Upper lobe of right lung (tissue), 1 donor: ENCODE measurements at places on chromosomes 4 and X.

- peak; percentile 90 for DNase-seq
Measured at GRCh38 chr4:143336781-143337599, at the start of gene GAB1. Gene GAB1 (plus strand): TSS chr4:143336876. CDS start chr4:143337189, 313 bp downstream.

GRCh38 chrX:10126044-10126443, 30.7 kb upstream of the CLCN4 start:
- no peak for DNase-seq

GRCh38 chr4:42655921-42656678, 805 bp downstream of the ATP8A1 start:
- peak; percentile 78 for DNase-seq

DNA sequence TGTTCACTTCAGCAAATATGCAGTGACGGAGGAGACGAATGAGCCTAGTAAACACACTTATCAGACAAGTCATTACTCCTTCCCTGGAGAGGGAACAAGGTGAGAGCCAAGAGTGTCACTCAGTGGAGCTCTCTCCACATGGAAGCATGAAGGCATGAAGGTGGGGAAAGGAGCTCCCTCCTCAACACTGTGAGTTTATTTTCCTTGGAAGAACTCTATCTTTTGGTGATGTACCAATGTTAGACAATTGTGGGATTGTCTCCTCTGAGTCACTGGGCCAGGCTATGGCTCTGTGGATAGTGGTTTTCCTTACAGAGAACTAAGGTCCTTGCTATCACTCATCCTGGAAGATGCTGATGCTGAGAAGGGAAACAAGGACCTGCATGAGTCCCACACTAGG, 200.2 kb downstream of the CPEB2 start:
- DNase-seq, result no peak

DNA sequence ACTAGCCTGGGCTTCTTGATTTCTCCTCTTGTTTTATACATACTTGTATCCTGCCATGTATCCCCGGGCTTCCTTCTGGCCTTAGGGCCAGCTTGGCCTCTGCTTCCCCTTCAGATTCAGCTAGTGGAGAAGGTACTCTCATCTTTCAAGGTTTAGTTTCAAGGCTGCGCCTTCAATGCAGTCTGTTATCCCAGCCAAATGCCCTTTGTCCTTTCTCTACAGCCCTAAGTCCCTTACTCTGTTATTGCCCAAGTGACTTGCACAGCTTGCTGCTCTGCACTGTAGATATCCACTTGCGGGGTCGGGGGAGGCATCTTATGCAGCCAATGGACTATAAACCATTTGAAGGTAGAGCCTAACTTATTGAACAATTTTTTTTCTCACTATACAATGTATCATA, 357.5 kb downstream of the PPP1R2C start:
- no peak for DNase-seq

DNA sequence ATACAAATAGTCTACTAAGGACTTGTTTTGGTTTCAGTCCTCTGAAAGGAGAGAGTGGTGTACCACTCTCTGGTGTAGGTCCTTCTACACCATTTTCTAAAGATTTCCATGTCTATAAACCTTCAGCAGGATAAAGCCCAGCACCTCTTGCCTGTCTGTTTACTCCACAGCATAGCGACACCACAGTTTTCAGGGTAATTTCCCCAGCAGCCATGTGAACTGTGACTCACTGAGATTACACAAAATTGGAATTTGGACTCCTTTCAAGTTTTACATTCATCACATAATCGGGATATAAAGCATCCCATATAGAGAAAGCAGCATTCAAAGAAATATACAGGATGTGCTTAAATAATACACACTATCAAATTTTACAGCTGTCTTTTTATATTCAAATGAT, 229.6 kb downstream of the PRDM5 start:
- no peak for DNase-seq

DNA sequence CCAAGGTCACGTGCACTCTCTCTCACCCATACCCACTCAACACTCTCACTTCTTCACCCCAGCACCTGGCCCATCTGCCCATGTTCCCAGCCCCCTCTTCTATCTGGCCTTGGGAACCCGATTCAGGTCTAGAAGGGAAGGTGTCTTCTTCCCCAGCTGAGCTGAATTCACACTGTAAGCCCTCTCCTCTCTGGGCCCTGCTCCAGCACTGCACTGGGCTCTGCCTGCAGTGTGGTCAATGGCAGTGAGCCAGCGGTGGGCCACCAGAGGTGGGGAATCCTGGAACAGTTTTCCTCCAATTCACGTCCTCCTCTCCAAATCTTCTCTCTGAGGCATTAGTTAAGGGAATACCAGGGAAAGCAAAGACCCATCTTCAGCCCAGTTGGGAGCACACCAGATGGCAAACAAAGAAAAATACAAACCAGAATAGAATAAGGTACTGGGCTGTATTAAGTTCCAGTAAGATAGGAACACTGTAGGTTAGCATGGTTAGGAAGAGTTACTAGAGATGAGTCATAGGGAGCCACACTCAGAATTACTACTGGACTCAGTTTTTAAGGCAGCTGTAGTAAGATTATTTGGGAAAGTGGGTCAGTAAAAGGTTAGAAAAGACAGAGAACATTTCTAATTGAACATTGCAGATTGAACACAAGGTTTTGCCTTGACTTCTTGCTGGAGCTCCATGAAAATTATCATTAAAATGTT, 5.0 kb downstream of the AWAT2 start:
- no peak for DNase-seq

DNA sequence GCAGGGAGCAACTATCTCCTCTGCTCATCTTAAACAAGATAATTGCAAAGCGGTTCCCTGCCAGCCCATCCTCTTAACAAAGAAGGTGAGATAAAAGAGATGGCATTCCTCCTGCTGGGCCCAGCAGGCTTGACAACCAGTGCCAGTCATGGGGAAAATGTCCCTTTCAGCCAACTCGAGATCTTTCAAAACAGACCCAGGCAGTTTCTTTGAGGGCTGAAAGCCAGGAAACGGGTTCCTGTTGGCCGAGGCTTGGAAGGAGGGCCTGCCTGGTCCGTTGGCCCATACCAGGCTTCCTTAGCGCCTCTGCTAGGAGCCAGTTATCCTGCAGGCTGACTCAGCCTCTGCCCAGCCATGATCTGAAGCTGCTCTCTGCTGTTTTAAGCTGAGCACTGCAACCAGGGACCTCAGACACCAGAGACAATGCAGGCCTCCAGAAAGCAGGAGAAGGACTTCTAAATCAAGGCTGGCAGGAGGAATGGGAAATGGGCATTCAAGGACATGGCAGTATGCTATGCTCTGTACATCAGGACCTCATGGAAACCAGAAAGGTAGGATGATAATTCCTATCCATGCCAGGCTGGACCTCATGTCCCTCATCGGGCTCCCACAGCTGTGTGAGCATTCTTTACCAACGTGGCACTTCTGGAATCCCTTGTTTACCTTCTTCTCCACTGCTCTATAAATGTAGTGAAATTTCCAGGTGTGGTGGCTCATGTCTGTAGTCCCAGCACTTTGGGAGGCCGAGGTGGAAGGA, 42.4 kb upstream of the SLC2A9 start:
- DNase-seq, result no peak

GRCh38 chr4:128600996-128601871, 208.3 kb upstream of the JADE1 start:
- DNase-seq, result peak; percentile 82

GRCh38 chr4:40425799-40426574, 90.9 kb downstream of the CHRNA9 start:
- DNase-seq, result no peak

DNA sequence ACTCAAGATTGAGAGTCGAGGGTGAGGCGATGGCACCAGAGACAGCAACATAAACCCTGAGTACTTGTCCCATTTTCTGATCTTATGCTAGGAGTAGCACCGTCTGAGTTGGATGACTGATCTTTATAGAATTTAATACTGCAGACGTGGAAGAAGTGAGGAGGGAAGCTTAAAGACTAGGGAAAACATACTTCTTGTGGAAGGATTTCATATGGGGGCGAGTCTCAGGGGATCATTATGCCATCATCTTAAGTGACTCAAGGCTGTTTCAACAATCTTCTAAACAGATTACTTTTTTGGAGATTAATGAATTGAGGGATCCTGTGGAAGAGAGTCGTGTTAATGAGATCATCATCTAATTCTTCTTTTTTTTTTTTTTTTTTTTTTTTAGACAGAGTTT, 17.2 kb upstream of the FAT1 start:
- DNase-seq, result no peak

DNA sequence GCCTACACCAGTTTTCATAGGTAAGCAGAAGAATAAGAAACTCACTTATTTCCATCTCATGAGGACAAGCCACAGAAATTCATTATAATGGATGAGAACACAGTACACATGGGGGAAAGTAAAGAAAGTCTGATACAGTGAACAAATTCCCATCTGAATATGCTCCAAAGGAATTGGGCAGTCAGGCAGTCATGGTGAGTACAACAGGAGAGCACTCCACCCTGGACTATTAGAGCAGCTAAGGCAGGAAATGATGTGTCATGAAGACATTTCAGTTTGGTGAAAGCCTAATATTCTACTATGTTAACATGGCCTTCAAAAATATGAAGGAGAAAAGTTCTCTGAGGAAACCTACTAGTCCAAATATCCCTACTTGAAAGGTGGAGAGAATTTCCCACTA, 92.0 kb upstream of the PRDX4 start:
- DNase-seq, result no peak

GRCh38 chr4:148273501-148273986, 168.7 kb downstream of the NR3C2 start:
- no peak for DNase-seq

DNA sequence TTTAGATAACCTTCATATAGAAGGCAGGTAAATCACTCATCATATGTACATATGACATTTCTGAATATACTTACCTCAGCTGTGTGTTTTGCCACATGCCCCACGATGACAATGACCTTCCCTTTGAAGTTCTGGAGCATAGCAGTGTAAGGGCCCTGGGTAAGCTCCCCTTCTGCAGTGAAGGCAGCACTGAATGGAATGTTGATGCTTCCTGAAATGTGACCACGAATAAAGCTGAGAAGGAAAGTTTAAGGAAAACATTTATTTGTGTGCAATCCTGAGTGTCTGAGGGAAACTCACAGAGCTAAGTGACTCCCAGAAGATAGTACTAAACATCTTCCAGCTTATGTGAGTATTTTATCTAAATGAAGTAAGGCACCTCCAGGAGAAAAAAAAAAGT, 200.1 kb downstream of the NPNT start:
- no peak for DNase-seq

DNA sequence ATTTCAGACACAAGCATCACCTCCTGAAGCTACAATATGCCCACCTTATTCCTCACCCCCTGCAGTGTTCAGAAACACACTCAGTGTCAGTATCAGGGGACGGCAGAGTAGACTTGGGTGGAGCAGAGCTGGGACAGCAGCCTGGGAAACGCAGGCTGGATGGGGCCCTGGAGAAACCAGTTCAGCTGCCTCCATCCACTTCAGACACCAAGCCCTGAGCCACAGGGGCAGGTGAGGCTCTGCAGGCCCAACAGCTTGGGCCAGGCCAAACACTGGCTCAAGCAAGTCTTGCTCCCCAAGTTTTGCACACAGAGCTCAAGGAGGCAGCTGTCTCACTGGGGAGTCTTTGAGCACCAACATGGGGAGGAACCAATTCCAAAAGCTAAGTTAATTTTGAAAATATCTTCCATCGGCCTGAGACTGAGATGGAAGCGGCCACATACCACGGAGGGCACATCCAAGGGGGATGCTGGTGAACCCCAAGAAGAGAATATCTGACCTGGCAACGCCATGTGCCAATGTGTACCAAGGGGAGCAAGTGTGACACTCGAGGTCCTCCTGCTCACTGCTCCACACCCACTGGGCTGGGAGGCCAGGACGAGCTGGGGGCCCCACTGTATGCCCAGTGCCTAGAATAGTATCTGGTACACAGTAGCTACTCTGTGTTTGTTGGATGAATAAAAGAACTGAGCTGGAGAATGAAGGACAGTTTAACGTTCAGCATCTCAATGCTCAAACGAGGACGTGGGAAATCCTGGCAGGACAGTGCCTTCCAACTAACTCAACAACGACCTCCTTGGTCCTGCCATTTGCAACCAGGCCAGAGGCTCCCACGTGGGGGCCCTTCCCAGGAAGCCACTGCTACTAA, 45.6 kb downstream of the PPP2R2C start:
- DNase-seq, result no peak

- DNase-seq, result no peak
Measured at GRCh38 chr4:163048447-163048846, 118.2 kb downstream of the NAF1 start.

DNA sequence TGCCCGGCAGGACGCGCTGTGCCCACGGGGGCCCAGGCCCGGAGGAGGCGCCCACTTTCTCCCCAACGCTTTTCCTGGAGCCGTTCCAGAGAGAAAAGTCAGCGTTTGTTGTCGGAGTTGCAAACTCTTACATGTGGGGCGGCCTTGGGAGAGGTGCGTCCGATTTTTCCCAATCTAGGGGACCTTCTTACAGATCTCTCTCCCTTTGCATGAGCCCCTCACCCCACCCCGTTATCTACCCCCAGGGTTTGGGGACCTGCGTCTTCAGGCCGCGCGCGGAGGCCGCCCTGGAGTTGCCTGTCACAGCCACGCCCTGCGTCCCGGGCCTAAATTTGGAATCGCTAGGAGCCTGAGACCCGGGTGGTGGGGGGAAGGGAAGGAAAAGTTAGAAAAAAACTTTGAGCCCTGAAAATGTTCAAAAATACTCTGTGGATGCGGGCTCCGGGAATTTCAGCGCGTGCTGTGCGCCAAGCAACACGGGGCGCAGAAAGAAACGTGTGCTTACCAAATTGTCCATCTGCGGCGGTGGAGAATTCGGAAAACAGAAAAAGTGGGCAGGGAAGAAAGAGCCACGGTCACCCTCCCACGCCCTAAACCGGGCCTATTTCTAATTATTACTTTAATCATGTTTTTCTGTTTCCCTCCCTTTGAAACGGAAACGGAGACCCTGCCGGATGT, 587 bp downstream of the CD99 start:
- peak; percentile 82 for DNase-seq

GRCh38 chr4:84917869-84918600, 48.5 kb downstream of the WDFY3 start:
- no peak for DNase-seq

- no peak for DNase-seq
Measured at GRCh38 chrX:155242300-155242699, 22.0 kb downstream of the RAB39B start.

- no peak for DNase-seq
Measured at GRCh38 chr4:147927377-147928137, 195.7 kb downstream of the ARHGAP10 start.

GRCh38 chrX:120549483-120550452, 11.0 kb downstream of the CUL4B start:
- DNase-seq, result no peak

GRCh38 chrX:100512471-100512870, 72.3 kb upstream of the TNMD start:
- DNase-seq, result no peak

- no peak for DNase-seq
Measured at GRCh38 chrX:131626681-131627296, 82.9 kb downstream of the OR13H1 start.

DNA sequence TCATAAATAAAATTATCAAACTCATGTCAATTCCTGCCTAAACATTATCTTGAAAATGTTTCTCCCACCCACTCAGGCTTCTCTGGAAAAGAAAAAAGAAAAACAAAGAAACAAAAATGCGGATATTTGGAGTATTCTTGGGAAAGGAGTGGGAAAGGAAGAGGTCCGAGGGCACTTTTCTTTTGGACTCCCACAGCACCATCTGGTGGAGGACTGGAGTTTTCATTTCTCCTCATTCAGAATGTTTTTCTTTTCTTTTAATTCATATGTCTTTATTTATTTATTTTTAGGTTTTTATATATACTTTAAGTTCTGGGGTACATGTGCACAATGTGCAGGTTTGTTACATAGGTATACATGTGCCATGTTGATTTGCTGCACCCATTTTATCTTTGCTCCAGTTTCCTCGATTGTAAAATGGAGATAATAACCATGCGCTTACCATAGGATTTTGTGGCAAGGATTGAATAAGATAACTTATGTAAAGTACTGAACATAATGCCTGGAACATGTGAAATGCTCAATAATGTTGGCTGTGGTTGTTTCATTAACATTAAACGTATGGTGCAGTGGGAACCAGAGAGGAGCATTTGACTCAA, 8.0 kb upstream of the KCNE5 start:
- no peak for DNase-seq
